SW480 (cell line): ENCODE measurements at places on chromosomes 7 and 10.

DNA sequence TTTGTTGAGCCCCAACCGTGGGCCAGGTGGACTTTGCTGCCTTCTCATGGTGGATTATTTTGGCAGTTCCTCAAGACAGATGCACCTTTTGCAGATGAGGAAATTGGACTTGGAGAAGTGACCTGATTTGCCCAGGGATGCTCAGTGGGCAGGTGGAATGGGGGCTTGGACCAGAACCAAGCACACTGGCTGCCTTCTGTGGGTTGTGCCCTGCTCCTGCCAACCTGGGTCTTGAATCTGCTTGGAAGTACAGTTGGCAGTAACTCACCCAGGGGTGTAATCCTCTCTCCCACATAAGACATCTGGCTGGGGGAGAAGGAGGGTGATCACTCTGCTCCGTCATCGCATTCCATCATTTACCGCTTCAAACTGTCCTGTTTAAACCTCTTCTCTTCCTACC lies 110.5 kb upstream of the GPR26 start:
- DNase-seq, result no peak

GRCh38 chr10:52951824-52952223 lies 179.2 kb upstream of the MBL2 start:
- DNase-seq, result peak; percentile 28

DNA sequence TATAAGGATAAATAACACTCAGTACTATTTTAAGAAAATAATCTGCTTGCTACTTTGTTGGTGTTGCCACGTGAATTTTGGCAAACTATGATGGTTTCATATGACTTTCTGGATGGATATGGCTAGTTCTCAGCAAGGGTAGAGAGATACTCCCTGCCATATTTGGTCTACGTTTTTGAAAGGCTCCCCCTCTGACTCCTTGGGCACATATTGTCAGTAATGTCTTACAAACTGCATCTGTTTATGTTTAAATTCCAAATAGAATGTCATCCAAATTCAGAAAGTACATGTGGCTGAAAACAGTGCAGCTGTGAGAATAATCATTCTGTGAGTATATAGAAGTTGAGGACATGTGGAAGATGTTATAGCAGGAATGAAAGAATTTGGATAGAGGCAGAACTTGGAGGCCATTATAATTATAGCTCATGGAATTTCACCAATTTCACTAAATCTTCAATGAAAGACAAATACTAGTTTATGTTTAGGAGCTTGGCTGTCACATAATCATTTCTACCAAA lies 107.8 kb downstream of the SRI start:
- DNase-seq, result no peak

- peak; percentile 23 for DNase-seq
Observed at GRCh38 chr7:108114117-108114841, 15.9 kb downstream of the LAMB4 start.

DNA sequence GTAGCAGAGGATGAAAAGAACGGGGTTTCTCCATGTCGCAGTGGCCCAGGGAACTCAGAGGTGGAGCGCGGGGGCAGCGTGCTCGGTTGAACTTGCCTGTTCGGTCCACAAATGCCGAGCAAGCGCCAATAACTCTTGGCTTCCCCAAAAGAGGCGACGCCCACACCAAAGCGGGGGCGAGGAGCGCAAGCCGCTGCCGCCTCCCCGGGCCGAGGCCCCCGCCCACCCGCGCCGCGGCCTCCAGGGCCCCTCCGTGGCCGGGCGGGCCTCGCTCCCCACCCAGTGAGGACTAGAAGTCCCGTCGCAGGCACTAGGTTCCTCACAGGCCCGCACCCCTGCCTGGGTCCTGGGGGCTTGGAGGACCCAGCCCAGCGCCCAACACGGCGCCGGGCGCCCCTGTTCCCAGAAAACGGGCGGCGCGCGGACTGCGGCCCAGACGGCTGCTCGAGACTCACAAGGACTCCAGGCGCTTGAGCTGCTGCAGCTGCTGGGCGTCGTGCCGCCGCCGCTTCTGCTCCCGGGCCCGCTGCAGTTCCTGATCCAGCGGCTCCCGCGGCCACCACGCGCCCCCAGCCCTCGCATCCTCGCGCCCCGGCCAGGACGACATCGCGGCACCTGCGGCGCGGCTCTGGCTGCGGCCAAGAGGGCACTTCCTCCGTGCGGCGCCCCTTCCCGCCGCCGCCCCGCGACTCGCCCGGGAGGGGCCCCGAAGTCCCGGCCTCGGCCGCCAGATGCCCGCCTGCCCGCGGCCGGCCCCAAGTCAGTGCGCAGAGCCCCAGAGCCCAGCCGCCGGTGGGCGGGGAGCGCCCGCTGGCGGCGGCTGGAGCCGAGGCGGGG lies 14.6 kb upstream of the FKBP9 start:
- DNase-seq, result peak; percentile 88

DNA sequence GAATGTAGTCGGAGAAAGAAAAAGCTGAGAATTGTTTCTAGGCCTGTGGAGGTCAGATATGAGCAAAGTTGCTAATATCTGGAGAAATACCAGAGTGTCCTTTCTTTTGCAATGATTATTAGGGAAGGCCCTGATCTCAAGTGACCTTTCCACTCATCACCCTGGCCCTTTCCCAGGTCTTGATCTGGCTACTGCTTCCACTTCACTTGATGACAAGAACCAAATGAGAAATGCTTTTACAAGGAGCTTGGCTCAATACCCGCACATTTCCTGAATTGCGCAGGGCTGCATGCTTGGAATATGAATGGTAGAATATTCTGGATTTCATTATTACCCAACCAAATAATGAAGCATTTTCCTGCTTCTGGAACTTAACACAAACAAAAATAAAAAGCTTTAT lies 104.6 kb downstream of the ITGB8 start:
- no peak for DNase-seq

- DNase-seq, result no peak
Observed at GRCh38 chr10:112716924-112717413, 233.1 kb upstream of the TCF7L2 start.

DNA sequence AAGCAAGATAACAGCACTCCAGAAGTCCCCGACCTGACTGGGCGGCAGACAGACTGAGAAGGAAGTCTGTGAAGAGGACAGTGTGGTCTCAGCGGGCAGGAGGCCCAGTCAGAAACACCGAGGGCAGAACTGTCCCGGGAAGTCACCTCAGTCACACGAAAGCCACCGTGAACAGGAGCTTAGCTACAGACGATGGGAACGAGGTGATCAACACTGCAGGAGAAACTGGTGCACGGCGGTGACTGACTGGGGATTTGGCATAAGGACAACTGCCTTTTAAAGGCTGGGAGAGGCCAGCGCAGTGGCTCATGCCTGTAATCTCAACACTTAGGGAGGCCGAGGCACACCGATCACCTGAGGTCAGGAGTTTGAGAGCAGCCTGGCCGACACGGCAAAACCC lies 217.8 kb downstream of the PTPRN2 start:
- DNase-seq, result no peak

DNA sequence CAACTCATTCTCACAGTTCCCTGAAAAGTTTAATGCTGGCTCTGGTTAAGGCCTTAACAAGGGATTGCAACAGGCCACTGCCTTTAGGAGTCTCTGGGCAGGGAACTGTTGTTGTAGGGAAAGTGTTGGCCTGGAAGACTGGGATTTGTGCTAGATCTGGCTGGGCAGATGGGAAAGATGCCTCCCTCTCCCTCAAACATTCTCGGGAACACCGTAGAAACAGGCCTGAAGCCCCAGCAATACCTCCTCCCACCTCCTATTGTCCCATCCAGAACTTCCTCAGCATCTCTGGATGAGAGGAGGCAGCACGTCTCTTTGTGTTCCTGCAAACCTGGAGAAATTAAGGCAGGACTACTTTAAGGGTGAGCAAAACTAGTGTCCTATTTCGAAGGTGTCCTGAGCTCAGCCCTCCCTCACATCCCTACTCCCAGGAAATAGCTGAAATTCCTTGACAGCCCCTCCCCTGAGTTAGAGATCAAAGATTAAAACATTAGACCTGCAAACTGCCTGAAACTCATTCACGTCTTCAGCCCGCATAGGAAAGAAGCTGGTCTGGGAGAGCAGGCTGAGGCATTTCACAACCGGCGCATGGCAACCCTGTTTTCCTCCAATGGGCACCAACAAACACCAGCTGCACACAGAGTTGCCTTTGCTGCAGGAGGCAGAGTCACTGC lies 10.9 kb upstream of the MAP3K8 start:
- peak; percentile 85 for DNase-seq

- peak; percentile 5 for DNase-seq
Observed at GRCh38 chr7:153193144-153193595, 433.6 kb downstream of the ACTR3B start.

GRCh38 chr7:36617408-36617807 lies 106.9 kb downstream of the AOAH start:
- DNase-seq, result no peak

- DNase-seq, result no peak
Observed at GRCh38 chr10:89258881-89259280, 7.3 kb upstream of the LIPA start.

DNA sequence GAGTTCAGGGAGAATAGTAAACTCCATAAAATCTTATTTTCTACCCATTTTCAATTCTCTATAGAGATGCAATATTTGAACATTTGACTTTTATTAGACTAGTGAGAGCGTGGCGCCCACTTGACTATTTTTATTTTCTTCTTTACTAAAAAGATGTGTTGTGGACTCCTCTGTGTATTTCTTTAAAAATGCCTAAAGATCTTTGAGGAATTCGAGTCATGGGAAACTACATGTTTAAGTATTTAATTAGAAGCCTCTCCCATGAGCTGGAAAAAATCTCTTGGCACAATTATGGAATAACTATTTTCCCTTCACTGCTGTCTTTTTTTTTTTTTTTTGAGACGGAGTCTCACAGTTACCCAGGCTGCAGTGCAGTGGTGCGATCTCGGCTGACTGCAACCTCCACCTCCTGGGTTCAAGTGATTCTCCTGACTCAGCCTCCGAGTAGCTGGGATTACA lies 124.2 kb downstream of the ARHGAP12 start:
- DNase-seq, result no peak

DNA sequence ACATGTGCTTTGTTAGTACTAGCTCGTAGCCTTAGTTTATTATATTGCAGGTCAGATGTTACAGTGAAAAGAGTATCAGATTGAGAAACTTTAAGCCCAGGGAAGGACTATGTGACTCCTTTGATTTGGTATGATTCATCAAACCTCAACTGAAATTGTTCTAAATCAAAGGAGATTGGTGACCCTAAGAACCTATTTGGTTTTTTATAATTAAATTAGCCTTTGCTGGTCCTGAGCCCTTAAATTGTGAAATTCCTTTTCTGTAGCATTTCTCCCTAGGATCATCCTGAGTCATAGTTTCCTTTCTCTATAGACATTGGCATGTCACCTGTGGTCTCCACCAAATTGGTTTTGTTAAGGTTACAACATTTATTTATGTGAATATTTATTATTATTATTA lies 89.7 kb downstream of the POLR1F start:
- peak; percentile 2 for DNase-seq

DNA sequence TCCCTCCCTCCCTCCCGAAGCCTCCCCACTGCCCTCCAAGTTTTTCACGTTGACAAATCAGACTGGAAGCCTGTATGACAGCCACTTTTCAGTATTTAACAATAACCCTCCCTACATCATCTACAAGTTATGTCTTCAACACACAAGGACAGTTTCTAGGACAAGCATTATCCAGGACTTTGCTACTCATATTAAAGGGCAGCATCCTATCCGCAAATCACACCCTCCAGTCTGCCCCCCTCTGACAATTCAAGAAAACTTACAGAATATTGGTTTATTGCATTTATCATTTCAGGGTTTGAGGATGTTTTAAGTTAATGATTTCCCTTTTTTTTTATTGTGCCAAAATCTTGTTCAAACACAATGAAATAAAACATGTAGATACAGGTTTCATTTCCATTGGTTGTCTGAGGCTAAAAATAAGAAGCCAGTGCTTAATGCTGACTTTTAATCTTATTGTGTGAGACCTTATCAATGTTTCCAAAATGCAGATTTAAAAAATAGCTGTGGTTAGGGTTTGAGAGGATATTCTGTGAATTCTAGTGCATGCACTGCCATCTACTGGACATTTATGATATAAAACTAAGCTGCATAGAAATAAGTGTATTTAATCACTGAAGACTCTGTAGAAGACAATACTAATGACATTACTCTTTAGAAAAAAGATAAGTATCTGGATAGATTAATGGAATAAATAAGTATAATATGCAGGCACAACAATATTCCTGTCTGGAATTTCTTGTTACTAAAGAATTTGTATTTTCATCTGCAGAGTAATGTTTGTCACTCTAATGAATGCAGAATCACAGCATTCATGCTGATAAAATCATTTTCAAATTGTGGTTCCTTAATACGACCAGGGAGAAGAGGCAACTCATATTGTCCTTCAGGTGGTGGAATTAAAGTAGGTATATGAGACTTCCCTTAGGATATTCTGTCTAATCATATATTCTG lies 64.1 kb downstream of the CAV1 start:
- peak; percentile 58 for DNase-seq

- no peak for DNase-seq
Observed at GRCh38 chr7:141220263-141220880, 146.5 kb downstream of the TMEM178B start.

GRCh38 chr7:44293561-44294324 lies 31.7 kb downstream of the CAMK2B start:
- no peak for DNase-seq

GRCh38 chr7:73766556-73767229 lies 3.4 kb downstream of the CLDN3 start:
- DNase-seq, result no peak

- no peak for DNase-seq
Observed at GRCh38 chr7:20892776-20893175, 106.1 kb upstream of the SP8 start.

DNA sequence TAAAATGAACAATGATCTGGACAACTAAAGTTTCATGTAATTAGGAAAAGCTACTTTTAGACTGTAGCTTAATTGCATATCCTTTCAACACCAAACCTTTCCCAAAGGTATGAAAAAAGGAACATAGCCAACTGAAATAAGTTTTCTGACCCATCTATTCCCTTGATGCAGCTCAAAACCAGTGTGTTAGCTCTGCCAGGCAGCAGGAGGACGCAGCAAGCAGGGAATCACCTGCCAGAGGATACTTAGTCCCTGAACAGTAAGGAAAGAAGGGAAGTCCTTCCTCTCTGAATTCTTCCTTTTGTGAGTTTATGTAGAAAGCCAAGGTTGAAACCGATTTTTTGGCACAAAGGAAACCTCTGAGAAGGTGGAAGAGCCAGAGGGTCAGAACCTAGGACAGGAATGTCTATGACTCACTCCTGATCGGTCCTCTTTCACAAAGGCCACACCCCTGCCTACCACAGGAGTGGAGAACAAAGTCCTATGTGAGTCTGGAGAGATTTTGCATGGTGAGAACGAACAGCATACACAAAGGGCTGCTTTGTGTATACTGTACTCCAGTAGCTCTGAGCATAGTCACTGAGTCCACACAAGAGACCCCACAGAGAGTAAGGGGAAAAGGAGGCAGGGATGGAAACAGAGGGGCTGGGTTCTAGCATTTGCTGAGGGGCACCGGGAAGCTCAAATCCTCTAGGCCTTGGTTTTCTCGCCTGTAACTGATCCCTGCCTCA lies 68.8 kb upstream of the GSDME start:
- peak; percentile 100 for DNase-seq

- no peak for DNase-seq
Observed at GRCh38 chr7:122767339-122767738, 64.6 kb upstream of the RNF148 start.

- DNase-seq, result no peak
Observed at GRCh38 chr10:29387269-29387668, 98.4 kb downstream of the LYZL1 start.
